ENCODE measurements at places on chromosomes 2 and 18. TPM values are rescaled to one million over a fixed set of nuclear protein-coding genes. Genes with fewer than 3 reads are reported as not detected.

GRCh38 chr2:37148325-37148724 lies 8.5 kb downstream of the EIF2AK2 start:
- H3K36me3 ChIP-seq: peaks cover 23% of the 10 kb centered on the region
- H3K27me3 ChIP-seq: no peaks in the 10 kb centered on the region
- H3K4me3 ChIP-seq: no peak overlapping the region
- peaks cover 7% of the 10 kb centered on the region for H3K4me1 ChIP-seq

GRCh38 chr18:37309059-37309458 lies 256.5 kb downstream of the CELF4 start:
- H3K27ac ChIP-seq: no peak overlapping the region
- H3K27me3 ChIP-seq: no peaks in the 10 kb centered on the region
- no peak for DNase-seq
- H3K4me1 ChIP-seq: no peaks in the 10 kb centered on the region

DNA sequence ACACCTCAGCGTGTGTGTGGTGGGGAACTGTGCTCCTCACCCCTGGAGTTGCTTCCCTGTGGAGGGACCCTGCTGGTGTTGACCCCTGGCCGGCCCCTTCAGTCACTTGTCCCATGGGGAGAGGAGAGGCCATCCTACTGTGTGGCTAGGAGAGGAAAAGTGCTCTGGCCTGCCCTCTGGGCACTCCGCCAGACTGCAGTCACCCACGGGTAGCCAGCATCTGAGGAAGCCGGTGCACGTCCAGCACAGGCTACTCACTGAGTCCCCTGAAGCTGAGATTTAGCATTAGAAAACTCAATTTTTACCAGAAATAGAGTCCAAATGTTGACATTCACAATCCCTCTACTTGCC lies 211.5 kb upstream of the RAB6C start:
- H3K4me3 ChIP-seq: no peak overlapping the region
- no peaks in the 10 kb centered on the region for H3K27me3 ChIP-seq
- no peak for DNase-seq
- no peak overlapping the region for H3K27ac ChIP-seq

DNA sequence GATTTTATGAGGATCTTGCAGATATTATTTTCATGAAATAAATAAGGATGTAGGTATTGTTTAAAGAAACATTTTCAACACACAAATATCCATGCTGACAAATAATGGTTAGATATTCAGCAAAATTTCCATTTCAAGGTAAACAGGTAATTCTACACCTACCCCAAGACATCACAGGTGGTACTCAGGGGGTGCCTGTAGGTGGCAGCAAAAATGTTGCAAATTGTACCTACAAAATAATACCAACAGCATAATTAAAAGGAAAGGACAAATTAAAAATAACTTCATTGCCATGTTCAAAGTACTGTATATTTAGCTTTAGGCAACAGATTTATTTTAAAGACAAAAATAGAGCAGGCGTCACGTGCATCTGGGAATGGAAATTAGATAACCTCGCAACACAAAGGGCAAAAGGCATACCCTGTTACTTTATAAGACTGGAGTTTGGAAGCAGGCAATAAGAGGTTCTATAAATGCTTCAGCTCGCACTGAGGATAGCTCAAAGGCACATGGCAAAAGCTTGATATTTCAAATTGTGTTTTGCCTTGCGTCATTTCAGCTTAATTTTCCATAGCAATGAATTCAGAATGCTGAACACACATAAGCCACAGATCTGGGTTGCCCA lies 630.5 kb downstream of the TDRD15 start:
- H3K27ac ChIP-seq: no peak overlapping the region
- peaks cover 5% of the 10 kb centered on the region for H3K4me1 ChIP-seq
- no peaks in the 10 kb centered on the region for H3K36me3 ChIP-seq
- H3K4me3 ChIP-seq: no peak overlapping the region
- H3K27me3 ChIP-seq: no peaks in the 10 kb centered on the region
- peak; percentile 41 for DNase-seq

GRCh38 chr2:158321264-158321663 lies 135.3 kb downstream of the CCDC148 start:
- H3K4me1 ChIP-seq: peaks cover 7% of the 10 kb centered on the region
- H3K27me3 ChIP-seq: no peaks in the 10 kb centered on the region
- H3K27ac ChIP-seq: no peak overlapping the region
- no peak for DNase-seq
- no peak overlapping the region for H3K4me3 ChIP-seq
- no peaks in the 10 kb centered on the region for H3K36me3 ChIP-seq

DNA sequence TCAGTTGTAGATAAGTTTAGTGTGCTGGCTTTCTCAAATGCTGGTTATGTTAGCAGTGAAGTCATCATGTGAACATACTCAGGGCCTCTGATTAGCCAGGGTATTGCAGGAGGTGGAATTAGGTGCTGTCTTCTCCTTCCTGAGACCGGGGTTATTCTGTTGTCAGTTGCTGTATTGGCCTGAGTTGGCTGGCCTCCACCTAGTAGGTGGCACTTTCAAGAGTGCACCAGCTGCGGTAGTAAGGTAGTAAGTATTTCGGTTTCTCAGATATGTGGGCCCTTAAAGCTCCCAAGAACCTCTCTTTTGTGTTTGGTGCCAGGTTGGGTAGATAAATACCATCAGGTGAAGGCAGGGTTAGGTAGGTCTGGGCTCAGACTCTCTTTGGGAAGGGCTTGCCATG lies 1430.5 kb upstream of the CELF4 start:
- no peaks in the 10 kb centered on the region for H3K27me3 ChIP-seq

- no peak for DNase-seq
- H3K4me1 ChIP-seq: no peaks in the 10 kb centered on the region
- no peaks in the 10 kb centered on the region for H3K27me3 ChIP-seq
- no peak overlapping the region for H3K27ac ChIP-seq
- H3K4me3 ChIP-seq: no peak overlapping the region
- H3K36me3 ChIP-seq: no peaks in the 10 kb centered on the region
Measured at GRCh38 chr18:36281936-36282335, 15.6 kb upstream of the FHOD3 start.

DNA sequence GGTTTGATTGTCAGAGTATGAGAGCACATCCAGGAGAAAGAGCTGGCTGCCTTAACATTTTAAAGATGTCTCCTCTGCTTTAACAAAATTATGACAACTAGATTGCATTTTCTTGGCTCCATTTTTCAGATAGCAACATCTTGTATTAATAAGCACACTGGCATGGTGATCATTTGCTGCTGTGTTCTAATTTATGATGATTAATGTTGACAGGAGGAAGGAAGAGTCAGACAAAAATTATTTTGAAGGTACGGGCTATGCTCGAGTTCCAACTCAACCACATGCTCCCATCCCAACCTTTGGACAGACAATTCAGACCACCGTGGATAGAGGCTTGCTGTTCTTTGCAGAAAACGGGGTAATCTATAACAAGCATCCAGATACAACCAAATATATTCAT lies 98.2 kb upstream of the TTC39C start:
- H3K27ac ChIP-seq: no peak overlapping the region
- H3K4me3 ChIP-seq: no peak overlapping the region
- H3K36me3 ChIP-seq: no peaks in the 10 kb centered on the region
- DNase-seq: no peak
- H3K4me1 ChIP-seq: peaks cover 7% of the 10 kb centered on the region

- H3K4me3 ChIP-seq: no peak overlapping the region
- H3K27ac ChIP-seq: no peak overlapping the region
- H3K36me3 ChIP-seq: no peaks in the 10 kb centered on the region
- DNase-seq: no peak
- H3K27me3 ChIP-seq: no peaks in the 10 kb centered on the region
- H3K4me1 ChIP-seq: 0 out of 2 replicates have a peak, but pooled peaks cover 11% of the 10 kb centered on the region
Measured at GRCh38 chr18:53747210-53747609, 477.3 kb downstream of the MBD2 start.

GRCh38 chr2:42854207-42854818 lies 61.9 kb upstream of the HAAO start:
- H3K36me3 ChIP-seq: no peaks in the 10 kb centered on the region
- no peaks in the 10 kb centered on the region for H3K27me3 ChIP-seq
- H3K27ac ChIP-seq: no peak overlapping the region
- no peak overlapping the region for H3K4me3 ChIP-seq

- H3K27ac ChIP-seq: no peak overlapping the region
- peaks cover 21% of the 10 kb centered on the region for H3K4me1 ChIP-seq
- H3K27me3 ChIP-seq: no peaks in the 10 kb centered on the region
Measured at GRCh38 chr18:33467531-33467930, 27.0 kb upstream of the CCDC178 start.

GRCh38 chr2:217899231-217900009 lies 103.4 kb downstream of the TNS1 start:
- H3K36me3 ChIP-seq: no peaks in the 10 kb centered on the region
- H3K27me3 ChIP-seq: no peaks in the 10 kb centered on the region
- peak; percentile 89 for DNase-seq
- no peaks in the 10 kb centered on the region for H3K4me1 ChIP-seq
- no peak overlapping the region for H3K27ac ChIP-seq
- H3K4me3 ChIP-seq: no peak overlapping the region

DNA sequence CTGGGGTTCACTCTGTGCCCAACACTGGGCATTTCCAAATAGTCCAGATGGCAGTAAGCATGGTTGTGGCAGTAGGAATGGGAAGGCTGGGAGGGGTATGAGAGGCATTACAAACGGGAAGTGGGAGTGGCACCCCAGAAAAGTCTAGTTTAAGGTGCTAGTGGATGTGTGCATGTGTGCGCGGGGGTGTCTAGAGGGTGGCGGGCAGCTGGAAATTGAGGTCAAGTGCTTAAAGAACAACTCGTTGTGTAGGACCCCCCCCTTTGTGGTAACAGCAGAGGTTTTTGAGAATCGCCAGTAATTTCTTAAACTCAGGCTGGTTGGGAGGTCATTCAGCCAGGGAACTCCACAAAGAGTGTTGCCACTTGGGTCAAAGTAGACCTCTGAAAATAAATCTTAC lies 69.9 kb downstream of the RHBDD1 start:
- no peak for DNase-seq
- no peak overlapping the region for H3K4me3 ChIP-seq
- H3K36me3 ChIP-seq: no peaks in the 10 kb centered on the region
- H3K27me3 ChIP-seq: no peaks in the 10 kb centered on the region

DNA sequence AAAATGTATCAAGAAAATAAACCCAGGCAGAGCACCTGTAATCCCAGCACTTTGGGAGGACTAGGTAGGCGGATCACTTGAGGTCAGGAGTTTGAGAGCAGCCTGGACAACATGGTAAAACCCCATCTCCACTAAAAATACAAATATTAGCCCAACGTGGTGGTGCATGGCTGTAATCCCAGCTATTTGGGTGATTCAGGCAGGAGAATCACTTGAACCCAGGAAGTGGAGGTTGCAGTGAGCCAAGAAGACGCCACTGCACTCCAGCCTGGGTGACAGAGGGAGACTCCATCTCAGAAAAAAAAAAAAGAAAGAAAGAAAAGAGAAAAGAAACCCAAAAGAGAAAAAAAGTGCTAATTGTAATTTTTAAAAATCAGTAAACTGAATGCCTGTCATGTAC lies 41.4 kb downstream of the DDX18 start:
- H3K27me3 ChIP-seq: peaks cover 32% of the 10 kb centered on the region
- H3K27ac ChIP-seq: no peak overlapping the region
- no peak overlapping the region for H3K4me3 ChIP-seq

DNA sequence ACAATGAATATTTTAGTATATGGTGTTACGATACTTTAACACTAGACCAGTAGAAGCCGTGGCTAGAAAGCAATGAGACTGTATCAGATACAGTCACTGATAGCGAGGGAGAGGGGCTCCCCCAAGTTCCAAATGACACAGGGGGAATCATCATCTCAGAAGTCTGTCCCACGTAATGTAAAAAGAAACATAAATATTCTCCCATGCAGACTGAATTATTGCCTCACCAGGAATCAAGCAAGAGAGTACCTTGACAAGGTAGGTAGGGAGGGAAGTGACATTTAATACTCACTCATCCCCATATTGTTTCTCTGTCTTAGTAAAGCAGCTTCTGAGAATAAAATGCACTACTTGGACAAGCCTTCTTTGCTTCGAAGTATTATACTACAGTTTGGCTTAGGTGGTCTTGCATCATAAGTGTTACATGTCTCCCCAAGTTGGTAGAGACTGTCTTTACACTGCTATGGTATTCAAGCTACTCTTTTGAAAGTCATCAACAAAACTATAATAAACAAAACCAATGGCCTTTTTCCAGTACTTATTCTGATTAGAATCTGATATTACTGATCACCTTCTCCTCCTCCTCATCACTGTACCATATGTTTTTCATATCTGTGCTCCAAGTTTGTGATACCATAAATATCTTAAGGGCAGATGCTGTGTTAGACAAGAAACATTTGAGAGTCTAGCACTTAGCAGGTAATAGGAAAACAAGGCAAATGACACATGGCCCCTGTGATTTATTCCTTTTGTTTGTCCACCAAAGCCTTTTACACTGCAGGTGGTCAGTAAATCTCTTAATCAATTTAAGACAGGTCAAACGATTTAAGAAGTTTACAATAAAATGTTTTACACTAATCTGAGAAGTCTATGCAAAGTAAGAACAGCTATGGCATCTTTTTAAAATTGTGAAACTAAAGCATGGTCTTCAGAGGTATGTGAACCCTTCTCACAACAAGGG lies 2.7 kb downstream of the LAPTM4A start:
- H3K4me3 ChIP-seq: peak overlapping the region; percentile 82
- no peaks in the 10 kb centered on the region for H3K36me3 ChIP-seq
- DNase-seq: no peak
- H3K27me3 ChIP-seq: no peaks in the 10 kb centered on the region
- peaks cover 15% of the 10 kb centered on the region for H3K4me1 ChIP-seq
- H3K27ac ChIP-seq: peak overlapping the region; percentile 60

- no peak overlapping the region for H3K27ac ChIP-seq
- no peaks in the 10 kb centered on the region for H3K27me3 ChIP-seq
- DNase-seq: no peak
- H3K36me3 ChIP-seq: no peaks in the 10 kb centered on the region
- H3K4me3 ChIP-seq: no peak overlapping the region
Measured at GRCh38 chr2:231305221-231305620, 90.3 kb upstream of the B3GNT7 start.

- H3K27me3 ChIP-seq: no peaks in the 10 kb centered on the region
- H3K4me3 ChIP-seq: no peak overlapping the region
- no peak for DNase-seq
- no peak overlapping the region for H3K27ac ChIP-seq
- no peaks in the 10 kb centered on the region for H3K4me1 ChIP-seq
Measured at GRCh38 chr2:142347751-142348150, 216.9 kb upstream of the LRP1B start.

- peaks cover 42% of the 10 kb centered on the region for H3K4me1 ChIP-seq
- no peak for DNase-seq
- H3K36me3 ChIP-seq: no peaks in the 10 kb centered on the region
Measured at GRCh38 chr2:66447677-66448076, 12.8 kb downstream of the MEIS1 start.

- no peaks in the 10 kb centered on the region for H3K36me3 ChIP-seq
- H3K27me3 ChIP-seq: peaks cover 59% of the 10 kb centered on the region
- no peak overlapping the region for H3K4me3 ChIP-seq
- DNase-seq: no peak
Measured at GRCh38 chr18:25053466-25053865, 298.5 kb downstream of the ZNF521 start.

SPHKAP gene
- 0.03 TPM for polyA plus RNA-seq

PLCD4 gene
- polyA plus RNA-seq: 1.7 TPM

TMEM247 gene
- polyA plus RNA-seq: not detected

ACVR1C gene
- 0.61 TPM for polyA plus RNA-seq

CSRNP3 gene
- 7.2 TPM for polyA plus RNA-seq

ACADL gene
- 0.68 TPM for polyA plus RNA-seq

LRP1B gene
- 0.15 TPM for polyA plus RNA-seq

QPCT gene
- 12.1 TPM for polyA plus RNA-seq

CDH7 gene
- polyA plus RNA-seq: 1.3 TPM

CYRIA gene
- polyA plus RNA-seq: 1.7 TPM

All from GM23338 (cell line).